ENCODE measurements at places on chromosomes 2 and 18.

- no peak for DNase-seq
These were observed 81.0 kb downstream of the APLF start for GRCh38 chr2:68548396-68548795.

DNA sequence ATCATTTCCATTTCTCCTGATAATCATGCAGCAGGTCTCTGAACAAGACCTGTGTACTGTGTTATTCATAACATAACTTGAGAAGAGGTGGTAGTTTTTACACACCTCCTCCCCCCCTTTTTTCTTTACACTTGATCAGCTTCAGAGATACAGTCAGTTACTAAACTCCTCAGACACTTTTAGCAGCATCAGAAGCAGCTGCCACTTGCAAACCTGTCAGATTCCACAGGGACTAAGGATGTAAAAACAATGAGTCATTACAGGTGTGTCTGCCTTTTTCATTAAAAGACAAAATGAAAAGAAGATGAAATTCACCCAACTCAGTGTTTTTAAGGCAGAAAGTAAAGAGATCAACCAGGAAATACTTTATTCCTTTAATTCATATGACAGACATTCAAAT lies 254.0 kb downstream of the NRXN1 start:
- DNase-seq = no peak

GRCh38 chr2:165055082-165055851 lies 99.9 kb upstream of the SLC38A11 start:
- no peak for DNase-seq

GRCh38 chr18:69830189-69830588 lies 117.5 kb downstream of the CD226 start:
- no peak for DNase-seq

DNA sequence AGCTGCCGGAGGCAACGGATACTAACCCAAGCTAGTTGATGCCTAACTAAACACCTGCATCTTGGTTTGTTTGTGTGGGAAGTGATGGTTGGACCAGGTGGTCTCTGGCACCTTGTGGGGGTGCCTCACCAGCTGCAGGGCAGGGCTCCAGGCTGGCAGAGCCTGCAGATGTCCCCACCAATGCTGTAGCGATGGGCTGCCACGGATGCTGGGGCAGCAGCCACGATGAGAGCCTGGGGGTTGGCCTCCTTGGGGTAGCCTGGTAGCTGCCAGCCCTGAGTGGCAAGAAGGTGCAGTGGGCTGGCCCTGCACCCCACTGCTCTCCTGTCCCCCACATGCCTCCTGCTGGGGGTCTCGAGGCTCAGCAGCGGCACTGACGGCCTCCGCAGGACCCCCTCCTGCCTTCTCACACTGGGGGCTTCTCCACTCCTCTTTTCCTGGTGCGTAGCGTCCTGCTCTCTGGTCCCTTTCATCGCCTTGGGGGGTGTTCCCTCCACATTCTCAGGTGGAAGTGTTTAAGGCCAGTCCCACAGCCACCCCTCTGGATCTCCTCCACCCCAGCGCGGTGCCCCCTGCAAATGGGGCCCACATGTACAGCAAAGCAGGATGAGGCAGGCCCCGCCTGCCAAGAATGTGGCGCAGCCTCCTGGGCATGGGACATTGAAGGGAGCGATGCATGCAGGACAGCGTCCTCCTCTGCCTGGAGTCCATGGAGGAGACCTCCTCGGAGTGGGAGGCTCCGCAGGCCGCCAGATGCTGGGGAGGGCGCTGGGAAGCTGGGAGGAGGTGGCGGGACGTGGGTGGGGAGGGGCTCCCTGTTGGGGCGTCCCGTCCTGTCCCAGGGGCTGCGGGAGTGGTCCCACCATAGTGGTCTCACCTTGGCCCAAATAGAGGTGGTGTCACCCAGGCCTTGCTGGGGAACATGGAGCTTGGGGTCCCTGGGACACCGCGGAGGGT lies 173.1 kb downstream of the ASB1 start:
- no peak for DNase-seq

GRCh38 chr2:42567364-42567763 lies 1.1 kb upstream of the MTA3 start:
- no peak for DNase-seq

GRCh38 chr2:159758686-159759085 lies 39.3 kb downstream of the CD302 start:
- peak; percentile 64 for DNase-seq

GRCh38 chr2:56801770-56802169 lies 618.0 kb downstream of the CCDC85A start:
- no peak for DNase-seq

- DNase-seq = no peak
These were observed 227.7 kb downstream of the ALPK2 start for GRCh38 chr18:58401191-58401590.

GRCh38 chr2:203105996-203106395 lies 91.3 kb downstream of the NBEAL1 start:
- DNase-seq = no peak

GRCh38 chr2:205989271-205990071 lies 96.5 kb downstream of the INO80D start:
- no peak for DNase-seq

DNA sequence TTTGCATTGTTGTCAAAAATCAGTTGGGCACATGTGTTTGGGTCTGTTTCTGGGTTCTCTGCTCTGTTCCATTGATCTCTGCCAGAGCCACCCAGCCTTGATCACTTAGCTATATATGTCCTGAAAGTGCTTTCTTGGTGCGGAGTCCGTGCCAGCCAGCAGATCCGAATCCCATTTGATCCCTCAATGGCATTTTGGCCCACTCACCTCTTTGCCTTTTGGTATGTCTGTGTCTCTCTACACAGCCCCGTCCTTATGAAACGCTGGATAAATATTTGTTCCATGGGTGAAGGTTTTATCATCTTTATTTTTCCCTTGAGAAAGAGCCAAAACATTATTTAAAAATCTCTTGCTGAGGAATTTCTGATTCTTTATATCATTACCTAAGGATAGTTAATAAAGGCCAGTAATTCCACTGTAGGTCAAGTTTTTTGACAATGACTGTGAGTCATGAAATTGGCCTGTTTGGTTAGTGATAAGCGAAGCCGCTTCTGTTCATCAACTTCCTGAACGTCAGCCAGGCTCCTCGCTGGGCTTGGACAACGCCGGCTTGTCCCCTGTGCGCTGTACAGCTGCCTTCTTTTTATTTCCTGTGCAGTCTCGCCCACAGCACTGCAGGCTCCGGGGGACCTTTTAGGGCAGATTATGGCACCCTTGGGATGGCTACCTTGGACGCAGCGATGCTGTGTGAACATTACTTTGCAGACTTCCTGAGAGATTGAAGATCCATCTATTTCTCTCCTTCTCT lies 24.9 kb downstream of the MTCL1 start:
- DNase-seq = no peak

DNA sequence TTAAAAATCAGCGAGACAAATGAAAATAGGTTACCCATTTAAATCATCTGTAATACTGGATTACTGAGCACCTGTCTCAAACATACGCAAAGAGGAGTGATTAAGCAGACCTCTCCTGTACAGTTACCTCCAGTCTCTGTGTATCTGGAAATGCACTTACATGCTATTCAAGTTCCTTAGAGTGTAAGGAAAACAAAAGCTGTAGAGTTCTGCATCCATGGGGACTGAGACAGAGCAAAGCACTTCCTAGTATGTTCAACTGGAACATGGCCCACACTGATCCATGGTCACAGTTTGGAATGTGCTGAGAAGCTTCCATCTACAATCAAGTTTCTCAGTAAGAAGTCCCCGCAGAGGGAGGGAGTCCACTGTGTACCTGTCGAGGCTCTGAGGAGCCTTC lies 63.9 kb downstream of the PPP4R1 start:
- DNase-seq = no peak

- DNase-seq = no peak
These were observed 4.8 kb downstream of the IL36A start for GRCh38 chr2:113010088-113010487.

DNA sequence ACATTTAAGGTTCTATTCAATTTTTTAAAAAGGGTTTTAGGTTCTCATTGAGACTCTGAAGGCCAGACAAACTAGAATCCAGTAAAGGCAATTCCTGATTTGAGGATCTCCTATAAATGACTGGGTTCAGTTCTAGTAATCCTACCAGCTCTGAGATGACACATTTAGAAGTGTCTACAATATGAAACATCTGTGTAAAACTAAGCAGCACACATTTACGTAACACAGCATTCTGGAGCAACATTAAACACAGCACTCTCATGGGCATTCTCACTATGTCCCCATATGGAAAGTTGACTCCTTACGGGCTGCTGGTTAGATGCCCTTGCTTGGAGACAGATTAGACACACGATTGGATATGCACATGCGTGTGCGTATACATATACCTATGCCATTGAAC lies 114.4 kb downstream of the ZNF385B start:
- no peak for DNase-seq

DNA sequence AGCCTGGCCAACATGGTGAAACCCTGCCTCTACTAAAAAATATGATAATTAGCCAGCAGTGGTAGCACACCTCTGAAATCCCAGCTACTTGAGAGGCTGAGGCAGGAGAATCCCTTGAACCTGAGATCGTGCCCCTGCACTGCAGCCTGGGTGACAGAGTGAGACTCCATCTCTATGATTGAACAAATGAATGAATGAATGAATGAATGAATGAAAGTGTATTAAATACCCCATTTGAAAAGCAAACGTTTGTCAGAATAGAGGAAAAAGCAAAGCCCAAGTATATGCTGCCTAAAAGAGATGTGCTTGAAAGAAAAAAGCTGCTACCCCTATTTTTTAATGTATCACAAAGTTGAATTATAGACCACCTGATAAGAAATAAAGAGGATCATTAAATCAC lies 89.1 kb upstream of the TTC27 start:
- no peak for DNase-seq

- DNase-seq = no peak
These were observed 225.3 kb upstream of the AGAP1 start for GRCh38 chr2:235268535-235268934.

GRCh38 chr2:156691014-156691413 lies 254.8 kb downstream of the GPD2 start:
- no peak for DNase-seq

DNA sequence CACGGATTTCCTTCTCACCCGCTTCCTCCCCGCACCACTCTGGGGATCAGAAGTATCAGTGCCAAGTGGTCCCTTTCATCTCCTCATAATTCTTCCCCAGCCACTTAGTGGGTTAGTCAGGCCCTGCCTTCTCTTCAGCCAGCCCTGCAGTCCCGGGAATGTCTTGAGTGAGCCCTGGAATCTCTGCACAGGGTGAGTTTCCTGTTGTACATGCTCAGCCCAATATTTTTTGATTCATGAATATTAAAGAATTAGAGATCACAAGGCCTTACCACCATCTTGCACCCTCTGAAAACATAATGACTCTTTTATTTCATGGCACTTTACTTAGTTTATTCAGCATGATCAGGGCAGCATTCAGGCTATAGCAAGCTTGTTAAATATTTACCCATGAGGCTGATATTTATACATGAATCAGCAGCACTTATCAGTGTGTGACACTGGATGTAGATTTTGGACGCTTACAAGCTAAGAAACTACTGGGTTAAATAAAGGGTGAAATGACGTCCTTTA lies 159.4 kb upstream of the FOSL2 start:
- no peak for DNase-seq

DNA sequence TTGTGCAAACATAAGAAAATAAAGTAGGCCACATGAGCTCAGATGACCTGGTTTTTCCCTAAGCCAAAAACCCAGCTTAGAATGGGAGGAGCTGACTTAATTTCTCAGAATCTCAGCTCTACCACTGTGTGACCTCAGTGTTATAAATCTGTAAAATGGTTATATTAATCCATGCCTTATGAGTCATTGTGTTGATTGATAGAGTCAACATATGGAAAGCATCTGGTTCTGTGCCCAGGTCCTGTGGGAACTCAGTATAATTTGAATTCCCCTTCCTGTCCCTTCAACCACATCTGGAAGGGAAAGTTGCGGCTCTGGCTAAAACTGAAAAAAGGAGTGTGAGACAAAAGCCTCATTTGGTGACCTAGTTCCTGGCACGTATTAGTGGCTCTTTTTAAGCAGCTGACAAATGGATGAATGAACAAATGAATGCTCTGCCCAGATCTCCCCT lies 25.7 kb downstream of the TMEM177 start:
- DNase-seq = no peak

- peak; percentile 46 for DNase-seq
These were observed 46.0 kb downstream of the COX7A2L start for GRCh38 chr2:42314892-42315468.

- no peak for DNase-seq
These were observed 148.8 kb upstream of the STON1 start for GRCh38 chr2:48380989-48381625.

GRCh38 chr18:44911773-44912172 lies 231.1 kb downstream of the SETBP1 start:
- DNase-seq = no peak

GRCh38 chr2:19540739-19541525 lies 182.5 kb upstream of the OSR1 start:
- DNase-seq = peak; percentile 76

GRCh38 chr2:149715005-149715592 lies 127.5 kb upstream of the MMADHC start:
- DNase-seq = no peak

DNA sequence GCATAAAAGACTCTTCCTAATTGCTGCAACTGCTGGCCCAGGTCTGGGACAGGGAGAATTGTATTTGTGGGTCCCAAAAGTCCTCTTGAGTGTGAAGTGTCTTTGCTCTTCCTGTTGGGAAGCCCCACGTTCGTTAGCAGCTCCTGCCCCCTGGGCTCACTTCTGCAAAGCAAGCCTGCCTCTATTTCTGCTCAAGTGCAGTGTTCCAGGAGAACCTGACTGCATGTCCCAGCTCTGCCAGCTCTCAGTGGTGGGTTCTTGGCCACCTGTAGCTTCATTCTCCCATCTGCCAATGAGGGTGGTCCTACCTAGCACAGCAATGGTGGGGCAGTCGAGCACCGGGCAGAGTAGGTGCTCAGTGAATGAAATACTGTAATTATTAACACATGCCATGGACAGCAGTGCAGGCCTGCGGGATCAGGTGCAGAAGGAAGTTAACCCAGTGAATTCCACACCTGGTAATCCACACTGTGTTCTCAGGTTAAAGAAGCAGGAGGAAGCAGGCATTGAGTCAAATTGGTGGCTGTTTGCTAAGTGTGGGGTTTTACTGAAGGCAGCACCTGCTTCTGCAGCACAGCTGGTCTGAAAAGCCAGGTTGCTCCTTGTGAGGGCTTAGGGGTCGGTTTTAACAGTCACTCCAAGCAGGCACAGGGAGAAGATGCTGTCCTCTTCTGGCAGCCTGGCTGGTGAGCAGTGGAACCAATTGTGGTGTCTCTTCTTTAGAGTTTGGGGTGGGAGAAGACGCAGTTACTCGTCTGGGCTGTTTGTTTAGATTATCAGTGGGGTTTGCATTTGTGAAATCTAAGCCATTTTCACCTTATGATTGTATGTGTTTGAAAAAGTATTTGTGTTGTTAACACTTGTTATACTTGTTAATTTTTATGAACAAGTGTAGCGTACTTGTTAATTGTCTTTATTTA lies 54.3 kb downstream of the DGKD start:
- no peak for DNase-seq

GRCh38 chr2:230751062-230751461 lies 38.4 kb downstream of the CAB39 start:
- DNase-seq = peak; percentile 74

DNA sequence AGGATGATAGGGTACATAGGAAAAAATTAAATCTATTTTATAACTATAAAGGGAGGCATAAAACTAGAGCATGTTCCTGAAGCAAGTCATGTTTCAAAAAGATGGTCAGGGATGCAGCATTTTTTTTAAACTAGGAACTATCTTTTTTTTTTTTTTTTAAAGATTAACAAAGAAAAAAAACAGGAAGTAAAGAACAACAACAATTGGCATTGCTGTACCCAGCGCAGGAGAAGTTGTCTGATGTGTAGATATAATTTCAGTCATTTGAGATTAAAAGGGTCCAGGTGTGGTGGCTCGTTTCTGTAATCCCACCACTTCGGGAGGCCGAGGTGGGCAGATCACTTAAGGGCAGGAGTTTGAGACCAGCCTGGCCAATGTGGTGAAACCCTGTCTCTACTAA lies 41.5 kb downstream of the PMAIP1 start:
- DNase-seq = no peak

Measured in epithelial cell of prostate (primary cell).